ENCODE measurements at places on chromosomes 7 and 10.

DNA sequence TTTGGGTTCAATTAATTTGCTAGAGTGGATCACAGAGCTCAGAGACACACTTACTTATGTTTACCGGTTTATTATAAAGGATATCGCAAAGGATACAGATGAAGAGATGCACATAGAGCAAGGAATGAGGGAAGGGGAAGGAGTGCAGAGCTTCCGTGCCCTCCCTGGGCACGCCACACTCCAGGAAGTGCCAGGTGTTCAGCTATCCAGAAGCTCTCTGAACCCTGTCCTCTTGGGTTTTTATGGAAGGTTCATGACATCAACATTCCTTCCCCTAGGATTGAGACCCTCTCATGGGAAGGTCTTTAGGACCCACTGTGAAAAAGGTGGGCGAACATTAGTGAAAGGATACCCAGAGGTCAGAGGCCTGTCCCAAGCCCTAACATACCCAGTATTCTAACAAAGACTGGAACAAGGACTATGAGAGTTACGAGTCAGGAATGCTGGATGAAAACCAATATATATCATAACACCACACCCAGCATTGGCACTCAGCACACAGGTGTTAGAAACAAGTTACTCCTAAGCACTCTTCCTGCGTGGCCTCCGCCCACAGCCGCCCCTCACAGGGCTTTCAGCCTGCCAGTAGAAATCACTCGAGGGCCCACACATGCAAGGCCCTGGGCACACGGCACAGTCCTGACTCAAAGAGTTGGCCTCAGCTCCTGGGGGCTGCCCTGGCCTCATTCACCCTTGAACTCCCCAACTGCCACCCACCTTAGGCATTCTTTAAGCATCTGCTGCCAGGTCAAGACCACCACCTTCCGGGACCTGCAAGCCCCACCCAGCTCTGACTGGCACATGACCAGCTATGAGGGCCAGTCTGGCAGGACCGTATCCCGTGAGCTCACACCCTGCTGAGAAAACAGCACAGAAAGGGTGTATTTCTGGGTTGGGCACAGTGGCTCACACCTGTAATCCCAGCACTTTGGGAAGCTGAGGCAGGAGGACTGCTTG is 5.6 kb upstream of the AIFM2 start:
- no peak for DNase-seq

GRCh38 chr10:11677480-11677879 is 64.7 kb upstream of the ECHDC3 start:
- DNase-seq: no peak

- DNase-seq: no peak
Measured at GRCh38 chr10:6795541-6795940, 215.5 kb upstream of the PRKCQ start.

- no peak for DNase-seq
Measured at GRCh38 chr10:100490531-100490930, 27.7 kb downstream of the WNT8B start.

DNA sequence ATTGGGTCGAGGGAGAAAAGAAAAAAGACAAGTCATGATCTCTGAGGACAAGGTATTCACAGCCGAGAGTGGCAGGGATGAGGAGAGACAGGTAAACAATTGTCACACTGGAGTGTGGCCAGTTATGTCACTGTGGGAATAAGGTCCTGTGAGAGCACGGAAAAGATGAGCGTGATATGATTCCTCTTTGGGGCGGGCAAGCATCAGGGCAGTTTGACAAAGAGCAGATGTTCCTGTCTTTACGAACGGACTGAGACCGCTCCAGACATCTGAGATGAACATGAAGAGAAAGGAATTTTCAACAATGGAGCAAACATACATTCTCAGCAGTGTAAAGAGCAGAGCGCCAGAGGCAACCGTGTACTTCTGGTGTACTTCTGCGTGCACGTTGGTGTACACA is 278.1 kb downstream of the DPP6 start:
- no peak for DNase-seq

DNA sequence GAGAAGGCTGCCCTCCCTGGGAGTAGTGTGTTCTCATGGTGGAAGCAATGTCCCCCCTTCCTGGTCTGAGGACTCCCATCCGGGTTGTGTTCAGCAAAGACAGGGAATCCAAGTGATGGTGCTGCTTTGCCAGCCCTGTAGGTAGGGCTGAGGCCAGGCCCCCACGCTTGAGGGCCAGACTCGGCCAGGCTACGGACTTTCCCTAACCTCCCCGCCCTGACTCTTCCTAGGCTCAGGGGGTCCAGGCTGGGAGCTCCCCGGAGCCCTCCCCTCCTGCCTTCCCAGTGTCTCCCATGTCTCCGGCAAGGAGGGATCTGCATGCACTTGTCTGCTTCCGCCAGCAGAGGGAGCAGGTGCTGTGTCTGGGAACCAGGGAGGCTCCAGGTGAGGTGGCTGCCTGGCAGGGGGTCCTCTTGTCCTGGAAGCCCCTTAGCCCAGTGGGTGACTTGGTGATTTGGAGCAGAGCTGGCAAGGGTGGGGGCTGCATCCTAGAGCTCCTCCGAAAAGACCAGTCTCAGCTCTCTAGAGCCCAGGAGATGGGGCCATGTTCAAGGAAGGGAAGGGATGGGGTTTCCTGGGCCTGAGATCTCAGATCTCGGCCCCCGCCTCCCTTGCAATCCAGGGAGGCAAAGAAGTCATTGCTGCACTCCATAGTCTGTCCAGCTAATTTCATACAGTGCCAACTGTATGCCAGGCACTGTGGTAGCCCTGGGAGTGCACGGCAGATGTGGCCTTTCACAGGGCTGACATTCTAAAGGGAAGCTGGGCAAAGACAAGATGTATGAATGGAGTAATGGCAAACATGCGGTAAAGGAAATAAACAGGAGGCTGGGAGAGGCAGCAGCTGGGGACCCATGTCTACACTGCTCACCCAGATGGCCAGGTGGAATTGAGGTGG is 20.3 kb upstream of the SFRP5 start:
- no peak for DNase-seq

DNA sequence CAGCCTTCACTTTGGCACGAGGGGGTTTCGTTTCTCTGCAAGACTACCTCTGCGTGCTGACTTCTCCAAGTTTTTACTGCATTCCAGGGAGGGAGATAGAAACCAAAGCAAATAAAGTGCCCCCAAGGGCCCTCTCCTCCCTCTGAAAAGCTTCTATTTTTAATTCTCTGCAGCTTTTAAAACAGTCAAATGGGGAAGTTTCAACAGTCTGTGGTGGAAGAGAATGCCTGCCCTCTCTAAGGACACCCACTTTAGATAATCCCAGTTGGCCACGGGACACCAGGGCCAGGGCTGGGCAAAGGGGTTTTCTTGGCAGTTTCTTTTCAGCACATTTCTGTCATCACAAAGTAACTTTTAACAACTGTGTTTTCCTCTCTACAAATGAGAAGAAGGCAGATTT is 386.7 kb upstream of the NPVF start:
- no peak for DNase-seq

DNA sequence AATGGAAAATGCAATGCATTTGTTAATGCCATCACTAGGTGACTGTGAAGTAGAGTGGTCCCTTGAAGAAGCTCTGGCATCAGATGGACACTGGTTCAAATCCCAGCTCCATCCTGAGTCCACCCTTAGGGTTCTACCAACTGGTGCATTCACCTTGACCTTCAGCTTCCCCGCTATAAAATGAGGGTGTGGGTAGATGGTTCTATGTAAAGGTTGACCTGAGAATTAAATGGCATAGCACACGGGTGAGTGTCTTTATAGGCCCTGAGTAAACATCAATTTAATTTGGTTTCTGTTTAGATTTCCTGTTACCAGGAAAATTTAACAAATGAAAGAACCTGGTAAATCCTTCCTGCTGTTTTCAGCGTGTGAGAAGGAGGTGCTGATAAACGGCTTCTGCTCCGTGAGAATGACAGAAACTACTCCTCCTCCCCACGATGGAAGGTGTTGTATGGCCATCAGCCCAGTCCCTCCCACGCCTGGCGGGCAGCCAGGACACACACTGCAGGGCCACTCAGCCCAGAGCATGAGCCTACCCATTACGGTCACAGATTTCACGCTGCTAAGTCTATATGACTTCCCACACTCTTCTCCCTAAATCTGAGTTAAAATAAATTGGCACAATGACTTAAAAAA is 210.1 kb downstream of the TNS3 start:
- DNase-seq: no peak

DNA sequence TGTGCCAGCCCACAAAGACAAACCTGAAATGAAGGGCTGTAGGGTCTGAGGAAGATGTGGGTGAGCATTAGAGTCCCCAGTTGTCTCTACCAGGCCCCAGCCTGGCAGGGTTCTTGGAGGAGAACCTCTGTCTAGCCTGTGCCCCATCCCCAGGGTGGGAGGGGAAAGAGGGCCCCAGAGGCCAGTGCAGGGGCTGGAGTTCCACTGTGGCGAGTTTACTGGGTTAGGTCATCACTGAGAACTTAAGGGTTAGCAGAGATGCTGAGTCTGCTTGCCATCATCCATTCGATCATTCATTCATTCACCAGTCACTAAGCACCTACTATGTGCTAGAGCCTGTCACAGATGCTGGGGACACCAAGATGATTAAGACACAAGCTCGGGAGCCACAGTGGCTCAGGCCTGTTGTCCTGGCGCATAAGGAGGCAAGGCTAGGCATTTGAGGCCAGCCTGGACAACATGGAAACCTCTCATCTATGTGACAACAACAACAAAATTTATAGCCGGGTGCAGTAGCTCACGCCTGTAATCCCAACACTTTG is 2.6 kb downstream of the ANKRD2 start:
- no peak for DNase-seq
